ENCODE measurements at places on chromosomes 7 and 10.

DNA sequence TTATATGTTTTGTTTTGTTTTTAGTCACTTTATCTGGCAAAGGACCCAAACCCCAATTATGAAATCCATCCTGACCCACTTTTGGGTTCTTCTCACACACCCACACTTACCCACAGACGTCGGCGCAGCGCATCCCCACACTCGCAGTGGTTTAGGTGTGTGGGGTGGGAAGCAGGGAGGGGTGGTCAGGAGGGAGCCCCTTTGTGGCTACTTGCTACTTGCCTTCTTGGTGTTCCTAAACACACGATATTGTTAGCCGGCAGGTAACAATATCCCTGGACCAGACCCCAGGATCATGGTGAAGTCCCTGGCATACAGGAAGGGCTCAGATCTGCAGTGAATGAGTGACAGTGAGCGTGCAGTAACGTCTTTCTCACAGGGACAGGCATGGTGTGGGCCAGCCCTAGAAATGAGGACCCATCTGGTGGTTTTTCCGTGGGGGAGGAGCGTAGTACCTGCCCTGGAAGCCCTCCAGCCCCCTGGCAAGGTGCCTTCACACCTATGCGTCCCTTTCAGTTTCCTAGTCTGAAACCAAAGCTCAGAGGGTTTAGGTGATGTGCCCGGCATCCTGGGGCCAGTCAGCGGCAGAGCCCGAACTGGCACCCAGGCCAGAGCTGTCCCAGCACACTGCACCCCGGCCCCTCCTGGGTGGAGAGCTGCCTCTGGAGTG is 4.4 kb downstream of the SPOCK2 start:
- DNase-seq = no peak

- no peak for DNase-seq
These were observed 38.2 kb downstream of the MKLN1 start for GRCh38 chr7:131365838-131366237.

- DNase-seq = no peak
These were observed 47.6 kb downstream of the ZMIZ1 start for GRCh38 chr10:79116368-79116767.

GRCh38 chr7:91310830-91311460 is 46.7 kb downstream of the FZD1 start:
- no peak for DNase-seq

GRCh38 chr7:20216406-20217036 is 663 bp downstream of the MACC1 start:
- DNase-seq = no peak

GRCh38 chr7:152893801-152894294 is 134.3 kb downstream of the ACTR3B start:
- no peak for DNase-seq

- no peak for DNase-seq
These were observed 1.9 kb downstream of the VPS41 start for GRCh38 chr7:38907066-38907465.

DNA sequence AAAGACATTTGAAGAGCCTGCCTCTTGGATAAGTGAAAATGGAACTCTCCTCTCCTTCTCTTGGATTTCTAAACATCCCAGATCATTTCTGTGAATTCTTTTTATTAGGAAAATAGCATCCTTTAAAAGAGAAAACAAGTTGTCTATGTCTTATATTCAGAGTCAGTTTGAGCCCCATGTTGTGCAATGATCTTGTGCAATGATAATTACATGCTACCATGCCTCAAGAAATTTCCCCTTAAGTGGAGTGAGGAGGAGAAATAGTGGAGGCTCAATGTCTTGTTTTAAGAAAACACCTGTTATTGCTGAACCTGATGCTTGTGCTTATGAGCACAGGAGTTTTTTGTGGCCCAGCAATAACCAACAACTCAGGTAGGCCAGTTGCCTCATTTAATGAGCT is 103.6 kb downstream of the NPSR1 start:
- no peak for DNase-seq

DNA sequence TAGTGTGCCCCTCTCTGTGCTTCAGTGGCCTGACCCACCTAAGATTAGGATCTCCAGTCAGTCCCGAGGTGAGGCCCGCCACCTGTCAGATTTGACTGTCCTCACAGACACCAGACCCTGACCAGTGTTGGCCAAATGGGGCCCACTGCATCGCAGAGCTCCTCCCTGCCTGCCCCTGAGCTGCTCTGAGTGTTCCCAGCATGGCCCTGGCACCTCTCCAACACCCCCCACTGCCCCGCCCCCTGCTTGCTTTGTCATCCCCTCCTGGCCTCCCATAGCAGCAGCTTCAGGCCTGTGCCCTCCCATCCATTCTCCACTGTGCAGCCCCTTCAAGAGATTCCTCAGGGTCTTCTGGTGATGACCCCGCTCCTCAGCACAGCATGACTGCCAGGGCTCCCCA is 67.6 kb downstream of the C10orf120 start:
- DNase-seq = no peak

DNA sequence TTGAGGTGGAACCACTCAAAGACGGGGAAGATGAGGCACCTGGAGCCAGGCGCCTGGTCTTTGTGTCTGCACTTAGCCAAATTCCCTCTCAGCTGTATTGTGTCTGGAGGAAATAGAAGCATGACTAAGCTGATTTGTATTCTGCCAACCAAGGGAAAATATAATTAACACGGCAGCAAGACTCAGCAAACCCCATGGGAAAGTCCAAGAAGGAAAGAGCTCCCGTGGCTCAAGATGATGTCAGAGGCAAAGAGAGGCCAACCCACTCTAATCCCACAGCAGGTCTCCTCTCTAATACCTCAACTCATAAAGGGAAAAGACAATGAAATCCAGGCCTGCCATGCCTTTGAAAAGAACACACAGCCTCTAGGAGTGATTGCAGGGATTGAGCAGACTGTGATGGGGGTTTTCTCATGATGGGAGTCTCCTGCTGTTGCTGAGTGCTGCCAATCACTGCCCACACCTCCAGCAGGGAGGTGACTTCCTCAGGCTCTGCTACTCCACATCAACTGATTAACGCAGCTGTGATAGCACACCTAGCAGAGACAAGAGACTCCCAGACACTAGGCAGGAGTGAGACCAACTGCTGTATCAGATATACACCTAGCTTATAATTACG is 255.5 kb upstream of the C7orf33 start:
- DNase-seq = no peak

- DNase-seq = no peak
These were observed 10.2 kb downstream of the KBTBD2 start for GRCh38 chr7:32881074-32881982.

- no peak for DNase-seq
These were observed 658 bp upstream of the PTPRN2 start for GRCh38 chr7:158588085-158588877.

DNA sequence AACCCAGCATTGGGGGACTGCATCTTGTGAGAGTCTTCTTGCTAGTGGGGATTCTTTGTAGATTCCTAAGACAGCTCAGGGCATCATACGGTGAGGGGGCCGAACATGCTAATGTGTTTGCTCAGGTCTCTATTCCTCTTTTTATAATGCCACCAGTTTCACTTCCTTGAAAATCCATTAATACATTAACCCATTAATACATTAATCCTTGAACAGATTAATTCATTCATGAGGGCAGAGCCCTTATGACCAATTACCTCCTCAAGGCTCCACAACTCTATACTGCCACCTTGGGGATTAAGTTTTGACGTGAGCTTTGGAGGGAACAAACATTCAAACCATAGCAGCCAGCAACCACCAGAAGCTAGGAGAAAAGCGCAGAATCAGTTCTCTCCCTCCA is 67.2 kb upstream of the POT1 start:
- DNase-seq = no peak

DNA sequence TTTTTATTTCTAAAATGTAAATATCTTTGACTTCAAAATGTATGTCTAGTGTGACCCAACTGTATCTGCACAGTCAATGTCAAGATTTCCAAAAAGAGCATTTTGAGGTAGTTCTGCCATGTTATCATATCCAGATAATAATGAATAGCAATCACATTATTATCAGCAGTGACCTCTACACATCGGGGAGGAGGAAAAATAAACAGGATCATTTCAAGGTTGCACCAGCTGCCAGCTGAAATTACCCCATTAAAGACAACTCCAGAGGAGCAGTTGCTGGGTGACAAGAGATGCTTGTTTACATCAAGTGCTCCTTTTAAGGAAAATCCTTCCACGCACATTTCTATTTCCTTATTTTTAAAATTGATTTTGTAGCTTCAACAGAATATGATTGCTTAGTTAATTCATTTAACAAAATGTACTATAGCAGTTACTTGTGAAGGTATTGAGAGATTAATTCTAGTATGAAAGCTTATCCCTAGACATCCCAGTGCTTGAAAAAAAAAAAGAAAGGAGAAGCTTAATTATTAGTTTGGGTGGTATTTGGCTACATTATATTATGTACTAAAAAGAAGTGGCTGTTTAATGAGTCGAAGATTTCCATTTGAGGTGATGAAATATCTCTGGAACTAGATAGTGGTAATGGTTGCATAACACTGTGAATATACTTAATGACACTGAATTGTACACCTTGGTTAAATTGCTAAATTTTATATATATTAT is 19.3 kb upstream of the SLC35G1 start:
- no peak for DNase-seq

GRCh38 chr7:155698633-155699032 is 54.2 kb downstream of the RBM33 start:
- DNase-seq = no peak

- no peak for DNase-seq
These were observed 21.1 kb downstream of the MKRN1 start for GRCh38 chr7:140458201-140458600.

DNA sequence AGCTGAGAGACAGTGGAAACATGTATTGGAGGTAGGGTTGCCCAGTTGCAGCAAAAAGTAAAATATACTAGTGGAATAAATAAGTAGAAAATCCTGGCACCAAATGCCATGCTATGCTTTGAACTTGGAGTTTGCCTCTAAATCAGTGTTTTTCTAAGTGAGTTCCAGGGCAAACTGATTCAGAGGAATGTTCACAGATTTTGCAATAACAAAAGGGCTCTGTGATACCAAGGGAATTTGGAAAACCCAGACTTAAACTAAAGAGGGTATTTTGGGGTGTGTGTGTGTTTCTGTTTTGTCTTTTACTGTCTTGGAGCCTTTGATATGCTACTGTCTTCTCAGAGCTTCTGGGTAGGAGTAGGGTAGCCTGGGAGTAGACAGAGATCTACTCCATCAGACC is 39.9 kb downstream of the SLC26A4 start:
- DNase-seq = no peak

DNA sequence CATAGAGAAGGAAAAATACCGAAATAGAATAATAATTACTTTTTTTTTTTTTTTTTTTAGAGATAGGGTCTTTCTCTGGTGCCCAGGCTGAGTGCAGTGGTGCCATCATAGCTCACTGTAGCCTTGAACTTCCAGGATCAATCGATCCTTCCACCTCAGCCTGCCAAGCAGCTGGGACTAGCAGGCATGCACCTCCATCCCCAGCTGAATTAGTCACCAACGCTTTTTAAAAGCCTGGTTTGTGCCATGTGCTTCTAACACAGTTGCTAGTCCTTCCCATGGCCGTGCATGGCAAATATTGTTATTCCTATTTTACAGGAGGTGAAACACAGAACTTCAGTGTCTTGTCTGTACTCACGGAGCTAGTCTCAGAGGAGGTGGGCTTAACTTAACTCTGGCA is 23.2 kb downstream of the LYZL2 start:
- no peak for DNase-seq

DNA sequence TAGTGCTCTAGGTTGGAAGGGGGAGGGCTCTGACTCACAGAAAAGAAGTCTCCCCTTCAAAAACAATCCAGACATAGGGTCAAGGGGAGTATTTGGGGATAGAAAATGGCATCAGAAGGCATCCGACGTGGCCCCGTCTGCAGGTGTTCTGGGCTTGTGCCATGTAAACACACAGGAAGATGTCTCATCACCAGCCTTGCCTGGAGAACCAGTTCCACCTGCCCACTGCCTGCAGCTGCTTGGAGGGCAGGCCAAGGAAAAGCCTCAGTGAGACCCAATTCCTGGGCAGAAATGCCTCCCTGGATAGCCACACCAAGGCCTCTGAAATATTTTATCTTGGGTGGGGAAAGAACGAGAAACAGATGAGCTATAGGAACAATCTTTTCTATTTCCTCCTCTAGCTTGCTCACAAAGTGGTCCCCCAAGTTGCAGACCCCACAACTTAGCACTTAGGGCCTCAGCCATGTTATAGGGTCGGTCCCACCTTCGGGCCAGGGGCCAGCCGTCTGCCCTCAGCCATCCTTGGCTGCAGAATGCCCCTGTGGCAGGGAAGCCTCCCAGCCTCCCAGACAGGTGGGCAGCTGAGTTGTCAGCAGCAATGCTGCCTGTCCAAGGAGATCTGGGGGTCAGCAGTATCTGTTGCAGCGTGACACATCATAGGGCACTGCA is 54.3 kb upstream of the ECHDC3 start:
- no peak for DNase-seq

- DNase-seq = no peak
These were observed 191.6 kb downstream of the BICC1 start for GRCh38 chr10:58704226-58704625.

DNA sequence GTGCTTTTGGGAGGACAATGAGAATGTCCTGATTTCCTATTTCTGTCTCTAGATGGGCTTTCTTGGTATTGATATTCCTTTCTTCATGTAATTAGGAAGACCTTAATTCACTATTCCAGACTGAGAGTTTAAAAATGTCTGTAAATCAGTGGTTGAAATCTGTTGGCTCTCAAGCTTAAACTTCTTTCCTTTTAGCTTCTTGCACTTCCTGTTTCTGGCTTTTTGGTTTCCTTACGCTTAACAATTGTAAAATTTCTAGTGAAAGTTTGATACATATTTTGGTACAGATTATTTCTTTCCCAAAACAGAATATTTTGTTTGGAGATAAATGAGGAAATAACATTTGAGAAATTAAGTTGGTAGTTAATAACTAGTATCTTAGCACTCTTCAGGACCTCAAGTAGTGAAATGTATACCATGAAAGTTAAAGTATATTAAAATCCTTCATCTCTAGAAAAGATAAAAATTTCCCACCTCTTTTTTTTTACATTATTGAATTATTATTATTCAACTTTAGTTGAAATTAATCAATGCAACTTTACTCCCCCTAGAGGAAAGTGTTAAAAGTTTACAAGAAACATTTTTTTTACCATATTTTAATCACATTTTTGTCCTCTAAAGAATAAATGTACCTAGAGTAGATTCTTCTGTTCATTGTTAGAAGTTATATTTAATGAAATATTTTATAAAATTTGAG is 137.2 kb downstream of the PHTF2 start:
- no peak for DNase-seq

DNA sequence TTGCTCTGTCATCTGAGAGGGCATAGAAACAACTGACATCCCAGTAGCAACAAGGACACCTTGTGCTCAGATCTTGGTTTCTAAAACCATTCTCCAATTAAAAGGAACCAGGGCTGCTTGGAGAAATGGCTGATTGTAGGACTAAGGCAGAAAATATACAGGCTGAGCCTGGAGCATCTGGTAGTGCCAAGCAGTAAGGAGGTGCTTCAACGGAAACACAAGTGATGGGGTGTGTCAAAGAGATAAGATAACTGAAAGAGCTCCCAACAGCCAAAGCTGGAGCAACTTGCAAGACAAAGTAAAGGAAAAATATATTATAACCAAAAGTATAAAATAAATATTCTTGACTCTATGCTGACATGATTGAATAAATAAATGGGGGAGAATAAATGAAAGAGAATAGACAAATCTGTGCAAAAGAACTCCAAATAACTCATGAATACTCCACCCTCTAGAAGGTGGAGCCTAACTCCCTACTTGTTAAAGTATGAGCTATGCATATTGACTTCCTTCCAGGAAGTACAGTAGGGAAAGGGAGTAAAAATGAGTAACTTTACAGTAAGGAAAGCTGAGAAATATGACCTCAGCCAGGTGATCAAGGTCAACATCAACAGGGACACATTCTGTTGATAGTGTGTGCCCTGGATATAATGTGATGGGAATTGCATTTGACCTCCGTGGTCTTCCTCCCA is 162.4 kb downstream of the NOC3L start:
- no peak for DNase-seq

GRCh38 chr7:1298931-1299885 is 66.5 kb downstream of the UNCX start:
- DNase-seq = no peak

Measured in HTR-8/SVneo (cell line).